ENCODE measurements at places on chromosomes 12 and 14.

DNA sequence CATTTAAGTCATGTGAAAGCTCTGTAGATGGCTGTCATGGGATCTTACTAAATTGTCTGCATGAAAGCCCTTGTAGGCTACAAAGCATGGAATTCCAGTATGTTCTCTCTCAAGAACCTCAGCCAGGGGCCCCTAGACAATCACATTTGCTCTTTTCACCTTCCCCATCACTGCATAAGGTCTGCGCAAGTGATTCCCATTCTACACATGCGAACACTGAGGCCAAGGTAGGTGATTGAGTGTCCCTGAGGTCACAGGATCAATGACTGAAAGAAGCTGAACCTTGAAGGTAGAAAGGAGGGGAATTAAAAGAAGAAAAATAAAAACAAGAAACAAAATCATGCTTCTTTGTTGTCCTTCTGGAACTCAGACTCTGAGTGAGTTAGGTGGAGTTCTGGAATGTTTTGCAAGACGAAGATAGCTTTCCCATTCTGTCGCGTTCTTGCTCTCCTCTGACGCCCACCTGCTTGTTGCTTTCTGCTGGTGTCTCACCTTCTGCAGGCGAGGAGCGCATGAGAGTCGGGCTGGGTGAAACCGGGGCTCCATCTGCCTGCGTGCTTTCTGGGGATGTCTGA, 79.9 kb downstream of the SPRING1 start:
- DNase-seq, result no peak

DNA sequence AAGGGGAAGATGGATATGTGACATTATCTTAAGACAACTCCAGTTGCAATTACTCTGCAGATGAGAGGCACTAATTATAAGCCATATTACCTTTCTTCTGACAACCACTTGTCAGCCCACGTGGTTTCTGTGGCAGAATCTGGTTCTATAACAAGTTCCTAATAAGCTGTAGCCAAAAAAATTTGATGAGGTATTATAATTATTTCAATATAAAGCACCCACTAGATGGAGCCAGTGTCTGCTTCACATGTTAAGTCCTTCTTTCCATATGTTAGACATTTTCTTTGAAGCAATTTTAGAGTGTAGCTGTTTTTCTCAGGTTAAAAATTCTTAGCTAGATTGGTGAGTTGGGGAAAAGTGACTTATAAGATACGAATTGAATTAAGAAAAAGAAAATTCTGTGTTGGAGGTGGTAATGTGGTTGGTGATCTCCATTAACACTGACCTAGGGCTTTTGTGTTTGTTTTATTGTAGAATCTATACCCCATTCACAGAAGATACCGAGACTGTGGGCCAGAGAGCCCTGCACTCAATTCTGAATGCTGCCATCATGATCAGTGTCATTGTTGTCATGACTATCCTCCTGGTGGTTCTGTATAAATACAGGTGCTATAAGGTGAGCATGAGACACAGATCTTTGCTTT, 36.9 kb downstream of the PSEN1 start:
- DNase-seq, result no peak

- no peak for DNase-seq
These were observed 47.9 kb downstream of the ASCL4 start for GRCh38 chr12:107822356-107822755.

DNA sequence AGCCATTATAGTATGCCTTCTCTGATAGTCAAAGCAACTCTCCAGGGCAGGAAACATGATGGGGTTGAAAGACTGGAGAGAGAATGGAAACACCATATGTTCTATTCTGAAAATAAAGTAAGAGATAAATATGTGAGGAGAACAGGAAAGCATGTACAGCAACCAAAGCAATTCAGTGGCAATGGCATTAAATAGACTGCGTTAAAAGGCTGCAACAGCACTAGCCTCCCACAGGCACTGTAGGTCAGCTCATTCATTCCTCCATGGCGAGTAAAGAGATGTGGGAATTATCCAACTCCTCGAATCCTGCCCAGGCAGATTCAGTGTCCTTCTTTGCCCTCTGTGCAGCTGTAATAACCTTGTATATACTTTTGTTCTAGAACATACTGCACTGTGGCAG, 43.8 kb downstream of the ANO6 start:
- DNase-seq, result no peak

- DNase-seq, result no peak
These were observed 61.9 kb downstream of the SMUG1 start for GRCh38 chr12:54126696-54127537.

DNA sequence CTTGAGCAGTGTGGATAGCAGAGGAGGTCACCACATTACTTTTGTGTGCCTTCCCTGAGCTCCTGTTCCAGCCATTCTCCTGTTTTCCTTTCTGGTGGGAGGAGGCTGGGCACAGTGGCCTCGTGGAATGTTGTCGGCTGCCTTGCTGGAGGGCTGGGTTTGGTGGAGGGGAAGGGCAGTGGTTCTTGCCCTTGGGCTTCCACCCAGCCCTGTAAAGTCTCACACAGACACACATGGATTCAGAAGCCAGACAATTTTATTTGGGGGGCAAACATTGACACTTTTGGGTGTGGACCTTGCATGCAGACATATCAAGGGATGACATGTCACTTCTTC, 866 bp downstream of the NPFF start:
- no peak for DNase-seq

DNA sequence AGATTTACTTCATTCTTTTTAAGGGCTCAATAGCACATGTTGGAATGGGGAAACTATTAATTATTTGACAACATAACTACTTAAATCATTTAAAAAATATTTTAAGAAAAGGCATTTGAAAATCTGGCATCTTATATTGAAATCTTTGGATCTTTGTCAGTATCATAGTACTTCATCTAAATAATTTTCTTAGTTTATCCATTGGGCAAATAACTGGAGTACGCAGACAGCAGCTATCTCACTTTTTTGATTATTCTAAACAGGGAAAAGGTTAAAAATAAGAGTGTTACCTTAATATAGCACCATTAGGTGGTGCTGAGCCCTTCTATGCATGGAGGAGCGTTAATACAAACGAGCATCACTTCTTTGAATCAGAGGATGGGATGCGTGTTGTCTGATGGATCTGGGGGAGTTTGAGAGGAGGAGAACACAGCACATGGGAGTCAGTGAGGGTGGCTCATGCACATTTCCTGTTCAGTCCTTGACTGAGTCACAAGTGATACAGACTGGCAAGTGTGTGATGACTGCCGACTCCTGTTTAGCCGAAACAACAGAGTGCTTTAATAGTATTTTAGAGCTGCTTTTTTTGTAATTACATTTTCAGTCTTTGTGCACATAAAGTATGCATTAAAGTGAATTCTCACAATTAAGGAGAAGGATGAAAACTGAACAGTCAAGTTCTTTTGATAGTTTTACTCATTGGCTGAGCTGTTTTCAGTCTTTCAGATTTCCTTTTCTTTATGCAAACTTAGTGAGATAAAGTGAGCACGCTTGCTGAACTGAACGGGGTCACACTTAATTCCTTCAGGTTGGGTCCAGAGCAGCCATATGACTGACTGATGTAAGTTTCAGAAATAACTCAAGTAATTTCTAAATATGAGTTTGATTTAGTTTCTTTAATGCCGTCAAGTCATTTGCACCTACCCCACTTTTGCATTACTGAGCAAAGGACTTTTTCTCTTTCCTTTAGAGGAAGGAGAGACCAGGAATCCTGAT, 92.7 kb downstream of the DIP2B start:
- peak; percentile 53 for DNase-seq

GRCh38 chr12:53969588-53970259, 3.2 kb upstream of the HOXC11 start:
- DNase-seq, result no peak

- DNase-seq, result no peak
These were observed 97.3 kb downstream of the EXOC5 start for GRCh38 chr14:57171363-57171762.

GRCh38 chr12:79532907-79533288, 157.9 kb downstream of the PAWR start:
- DNase-seq, result no peak
